ENCODE measurements at places on chromosomes 1 and 21. TPM values are rescaled to one million over a fixed set of nuclear protein-coding genes. Genes with fewer than 3 reads are reported as not detected.

GRCh38 chr1:22831729-22832413 is 121.2 kb downstream of the EPHB2 start:
- no peak for DNase-seq

DNA sequence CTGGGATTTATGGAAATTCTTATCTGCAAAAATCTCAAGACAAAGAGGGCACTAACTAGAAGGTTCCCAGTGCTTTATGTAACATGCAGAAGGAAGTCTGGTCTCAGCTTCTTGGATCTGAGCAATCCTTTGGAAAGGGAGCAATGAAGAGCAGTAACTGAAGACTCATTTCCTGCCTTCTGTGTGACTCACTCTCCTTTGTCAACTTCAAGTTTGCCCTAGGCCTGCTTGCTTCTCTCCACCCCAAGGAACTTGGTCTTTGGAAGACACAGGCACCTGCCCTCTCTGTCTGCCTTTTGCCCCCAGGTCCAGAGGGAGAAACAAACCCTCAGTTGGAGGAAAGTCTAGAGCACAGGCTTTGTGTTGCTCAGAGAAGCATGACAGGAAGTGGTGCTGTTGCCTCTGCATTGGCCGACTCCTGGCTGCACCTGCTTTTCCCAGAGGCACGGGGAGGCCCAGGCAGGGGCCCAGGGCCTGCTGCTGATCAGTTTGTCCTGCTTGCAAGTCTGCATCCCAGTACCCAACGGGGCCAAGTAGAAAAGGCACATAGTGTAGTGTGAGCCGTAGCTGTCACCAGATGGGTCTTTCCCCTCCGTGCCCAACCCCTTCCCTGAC is 137.2 kb downstream of the DHRS3 start:
- no peak for DNase-seq

DNA sequence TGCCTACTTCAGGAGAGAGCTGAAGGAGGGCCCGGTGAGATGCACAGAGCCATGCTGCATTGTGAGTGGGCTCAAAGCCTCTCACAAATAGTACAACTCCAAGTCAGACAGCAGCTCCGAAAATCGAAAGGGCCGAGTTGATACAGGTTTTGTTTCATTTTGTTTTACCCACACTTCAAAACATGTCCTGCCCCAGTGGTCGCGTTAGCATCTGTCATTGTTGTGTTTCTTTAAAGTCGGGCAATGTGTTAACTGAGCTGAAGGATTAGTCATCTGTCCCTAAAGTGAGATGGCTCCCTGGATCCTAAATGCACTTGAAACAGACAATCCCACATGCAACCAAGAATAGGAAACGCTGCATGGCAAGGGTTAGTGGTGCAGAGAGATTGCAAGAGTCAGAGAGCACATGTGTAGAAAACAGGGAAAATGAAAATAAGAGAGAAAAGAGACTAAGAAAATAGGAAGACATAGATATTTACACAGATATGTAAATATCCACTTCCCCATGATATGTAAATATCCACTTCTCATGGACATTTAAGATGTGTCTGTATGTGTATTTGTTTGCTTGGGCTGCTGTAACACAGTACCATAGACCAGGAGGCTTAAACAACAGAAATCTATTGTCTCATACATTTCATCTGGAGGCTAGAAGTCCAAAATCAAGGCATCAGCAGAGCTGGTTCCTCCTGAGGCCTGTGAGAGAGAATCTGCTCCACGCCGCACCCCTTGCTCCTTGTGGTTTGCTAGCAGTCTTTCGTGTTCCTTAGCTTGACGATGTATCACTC is 131.4 kb upstream of the RAB4A start:
- no peak for DNase-seq

GRCh38 chr1:103337779-103338178 is 187.7 kb upstream of the RNPC3 start:
- no peak for DNase-seq

- no peak for DNase-seq
These were observed 38.1 kb upstream of the STUM start for GRCh38 chr1:226510453-226510852.

- DNase-seq: peak; percentile 89
These were observed at the start of gene IQGAP3 for GRCh38 chr1:156571919-156572662. Gene IQGAP3 (minus strand): TSS chr1:156572565. CDS start chr1:156572529, 36 bp downstream.

GRCh38 chr1:193685986-193686385 is 499.6 kb upstream of the B3GALT2 start:
- no peak for DNase-seq

DNA sequence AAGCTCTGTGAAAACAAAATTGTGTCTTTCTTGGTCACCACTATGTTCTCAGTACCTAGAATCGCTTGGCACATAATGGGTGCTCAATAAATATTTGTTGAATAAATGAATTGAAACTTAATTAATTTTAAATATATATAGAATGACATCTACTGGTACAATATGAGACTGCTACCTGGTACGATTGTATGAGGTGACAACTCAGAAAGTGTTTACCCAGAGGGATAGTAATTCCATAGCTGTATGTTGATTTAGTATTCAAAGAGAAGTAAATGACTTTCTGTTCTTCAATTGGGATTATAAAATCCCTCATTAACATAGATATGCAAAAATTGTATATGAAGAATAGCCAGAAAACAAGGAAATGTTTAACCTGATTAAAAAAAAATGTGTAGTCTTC is 128.7 kb downstream of the RPS6KC1 start:
- DNase-seq: no peak

GRCh38 chr21:15713412-15713811 is 16.4 kb upstream of the USP25 start:
- no peak for DNase-seq

DNA sequence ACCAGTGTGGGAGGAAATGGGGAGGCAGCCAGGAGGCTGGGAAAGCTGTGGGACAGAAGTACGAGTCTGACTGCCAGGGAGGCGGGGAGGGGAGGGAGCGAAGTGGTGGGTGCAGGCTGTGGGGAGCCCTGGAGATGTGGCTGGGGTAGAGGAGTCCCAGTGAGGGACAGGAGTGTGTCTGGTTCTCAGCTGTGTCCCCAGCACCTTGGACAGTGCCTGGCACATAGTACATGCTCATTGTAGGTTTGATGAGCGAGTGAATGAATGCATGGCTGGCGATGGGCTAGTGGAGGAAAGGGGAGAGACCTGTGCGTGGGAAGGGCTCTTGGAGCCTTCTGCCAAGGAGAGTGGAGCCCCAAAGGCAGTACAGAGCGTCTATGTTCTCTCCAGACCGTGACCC is 104.1 kb downstream of the SIK1 start:
- DNase-seq: no peak

DNA sequence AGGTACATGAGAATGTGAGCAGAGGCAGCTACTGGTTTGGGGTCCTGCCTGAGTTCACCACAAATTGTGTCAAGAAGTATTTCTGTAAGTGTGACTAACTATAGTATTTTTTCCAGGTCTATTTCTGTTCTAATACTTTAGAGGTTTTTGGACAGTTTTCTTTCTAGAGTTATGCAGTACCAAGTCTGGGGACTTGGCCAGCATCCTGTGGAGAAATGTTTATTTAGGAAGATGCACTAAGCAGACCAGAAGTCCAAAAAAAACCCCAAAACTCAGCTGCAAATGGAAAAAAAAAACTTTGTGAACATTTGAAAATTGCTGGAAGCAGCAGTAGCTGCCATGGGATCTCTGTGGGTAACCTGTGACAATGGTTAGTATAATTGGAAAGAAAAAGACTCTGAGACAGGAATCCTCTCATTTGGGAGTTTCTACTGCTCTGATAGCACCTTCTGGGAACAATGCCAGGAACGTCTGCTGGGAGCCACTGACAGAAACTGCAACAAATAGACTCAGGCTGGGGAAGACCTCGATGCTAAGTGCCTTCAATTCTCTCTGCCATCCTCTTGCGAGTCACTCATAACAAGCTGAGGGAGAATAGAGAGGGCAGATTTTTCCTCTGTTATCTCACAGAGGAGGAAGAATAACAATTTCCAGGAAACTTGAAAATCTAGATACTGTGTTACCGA is 37.6 kb downstream of the OR10R2 start:
- no peak for DNase-seq

Gene CLDN17
- not detected for total RNA-seq

Gene ABCA4
- total RNA-seq: 0.19 TPM

Gene GRHL3
- total RNA-seq: not detected

Gene MSH4
- total RNA-seq: 0.81 TPM

Gene ADAMTS5
- total RNA-seq: 4.0 TPM

Gene PROX1
- total RNA-seq: 110 TPM

Gene SLC35F3
- total RNA-seq: not detected

Gene HFM1
- total RNA-seq: 2.7 TPM

Gene EXTL1
- total RNA-seq: 9.2 TPM

All from cardiac septum (tissue), 1 donor.